ENCODE measurements at places on chromosomes 3 and 15.
A peak's percentile ranks its signal among the peaks of the same experiment; 100 is the strongest.

- no peak for DNase-seq
These were observed 18.5 kb upstream of the DPPA4 start for GRCh38 chr3:109355625-109356441.

GRCh38 chr15:82105451-82106215, 59.8 kb upstream of the MEX3B start:
- no peak for DNase-seq

DNA sequence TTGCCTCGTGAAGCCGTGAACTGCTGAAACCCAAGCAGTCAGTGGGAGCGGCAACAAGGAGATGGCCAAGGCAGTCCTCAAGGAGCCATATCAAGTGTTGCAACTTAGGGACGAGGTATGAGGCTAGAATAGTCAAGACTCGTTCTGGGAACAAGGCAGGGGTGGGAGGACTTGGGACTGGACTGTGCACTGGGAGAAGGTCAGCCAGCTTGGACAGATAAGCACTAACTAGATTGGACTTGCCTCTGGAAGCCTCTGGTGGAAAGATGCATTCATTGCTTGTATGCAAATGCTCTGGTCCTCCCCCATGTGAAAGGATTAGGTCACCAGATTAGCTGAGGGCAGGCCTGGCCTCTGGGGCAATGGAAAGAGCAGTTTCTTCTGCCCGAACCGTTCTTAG, 123.3 kb upstream of the CTNNB1 start:
- DNase-seq, result no peak

GRCh38 chr15:75061272-75061671, 37.9 kb downstream of the PPCDC start:
- no peak for DNase-seq

DNA sequence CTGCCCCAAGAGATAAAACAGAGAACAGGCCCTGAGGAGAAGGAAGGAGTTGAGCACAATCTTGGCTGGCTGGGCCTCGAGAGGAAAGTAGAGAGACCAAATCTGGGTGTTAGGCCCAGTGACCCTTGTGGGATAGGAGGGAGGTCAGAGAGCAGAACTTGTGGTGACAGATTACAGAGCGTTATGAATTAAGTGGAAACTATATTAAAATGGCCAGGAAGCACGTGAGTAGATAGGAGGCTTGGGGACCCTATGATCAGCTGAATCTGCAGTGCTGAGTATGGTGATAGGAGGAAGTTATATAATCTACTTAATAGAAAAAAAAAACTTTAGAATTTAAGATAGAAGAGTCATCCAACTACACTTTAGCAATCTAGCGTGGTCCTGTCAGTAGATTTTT, 30.0 kb downstream of the ST6GAL1 start:
- DNase-seq, result no peak

- no peak for DNase-seq
These were observed 27.5 kb upstream of the FAM81A start for GRCh38 chr15:59410391-59410896.

- no peak for DNase-seq
These were observed 62.3 kb downstream of the MTHFS start for GRCh38 chr15:79834495-79834894.

GRCh38 chr3:169954142-169954756, 12.4 kb upstream of the SEC62 start:
- no peak for DNase-seq

DNA sequence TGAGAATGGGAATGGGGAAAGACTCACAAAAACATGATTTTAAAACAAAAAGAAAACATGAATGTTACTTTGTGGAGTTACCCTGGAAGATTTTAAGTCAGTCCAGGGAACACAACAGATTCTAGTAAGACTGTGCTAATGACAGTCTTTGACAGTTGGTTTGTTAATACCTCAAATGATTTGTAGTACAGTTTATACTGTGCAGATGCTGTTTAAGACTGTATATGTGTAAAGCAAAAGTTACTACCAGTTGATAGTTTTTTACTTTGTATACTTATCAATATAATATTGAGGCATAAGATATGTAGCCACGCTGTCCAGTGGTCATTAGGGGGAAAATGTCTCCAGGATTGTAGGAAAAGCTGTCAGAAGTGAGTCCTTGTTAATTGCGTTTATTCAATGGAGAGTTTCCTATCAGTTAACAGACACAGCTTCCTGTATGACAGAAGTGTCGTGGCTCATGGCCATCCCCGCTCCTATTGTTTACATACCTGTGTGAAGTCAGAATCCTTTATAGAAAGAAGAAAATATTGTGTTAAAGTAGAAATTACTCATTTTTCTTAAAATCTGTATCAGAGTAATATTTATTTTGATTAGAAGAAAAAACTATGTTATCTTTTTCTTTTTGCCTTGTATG, 36.0 kb downstream of the NKIRAS1 start:
- no peak for DNase-seq

DNA sequence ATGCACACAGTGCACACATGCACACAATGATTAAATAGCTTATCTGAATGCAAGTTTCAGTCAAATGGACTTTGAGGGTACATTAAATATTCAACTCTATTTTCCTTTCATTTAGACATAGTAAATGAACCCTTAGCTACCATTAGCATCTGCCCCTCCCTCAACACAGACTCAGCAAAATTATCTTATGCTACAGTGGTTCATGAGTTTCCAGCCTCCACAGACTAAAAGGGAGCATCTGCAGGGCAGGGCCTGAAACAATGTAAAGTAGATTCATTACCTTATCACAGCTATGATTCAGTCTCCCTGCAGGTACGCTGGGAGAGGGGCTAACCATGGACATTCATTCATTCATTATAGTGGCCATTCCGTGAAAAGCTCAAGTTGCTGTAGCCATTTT, 329.1 kb downstream of the VGLL3 start:
- no peak for DNase-seq

DNA sequence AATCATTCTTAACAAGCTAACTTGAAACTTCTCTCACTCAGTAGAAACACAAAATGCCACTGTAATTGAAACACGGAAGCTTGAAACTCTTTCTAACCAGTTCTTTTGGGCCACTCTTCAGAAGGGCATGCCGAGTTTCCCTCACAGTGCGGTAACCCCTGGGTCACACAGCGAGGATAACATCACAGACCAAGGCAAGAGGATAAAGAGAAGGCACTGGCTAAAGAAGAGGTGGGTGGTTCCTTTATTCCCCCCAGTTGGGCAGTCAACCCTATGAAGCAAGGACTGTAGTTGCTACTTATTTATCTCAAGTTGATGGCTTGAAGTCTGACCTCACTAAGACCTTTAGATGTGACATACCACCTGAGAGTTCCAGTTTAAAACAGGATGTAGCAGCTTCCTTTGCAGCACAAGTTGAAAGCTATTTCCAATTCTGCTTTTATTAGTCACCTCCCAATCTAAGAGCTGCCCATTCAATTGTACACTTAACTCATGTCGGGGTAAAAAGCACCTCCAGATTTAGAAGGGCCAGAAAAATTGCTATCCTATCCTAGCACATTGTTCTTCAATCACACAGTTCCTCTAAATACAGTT, 272.4 kb downstream of the TIGIT start:
- no peak for DNase-seq

DNA sequence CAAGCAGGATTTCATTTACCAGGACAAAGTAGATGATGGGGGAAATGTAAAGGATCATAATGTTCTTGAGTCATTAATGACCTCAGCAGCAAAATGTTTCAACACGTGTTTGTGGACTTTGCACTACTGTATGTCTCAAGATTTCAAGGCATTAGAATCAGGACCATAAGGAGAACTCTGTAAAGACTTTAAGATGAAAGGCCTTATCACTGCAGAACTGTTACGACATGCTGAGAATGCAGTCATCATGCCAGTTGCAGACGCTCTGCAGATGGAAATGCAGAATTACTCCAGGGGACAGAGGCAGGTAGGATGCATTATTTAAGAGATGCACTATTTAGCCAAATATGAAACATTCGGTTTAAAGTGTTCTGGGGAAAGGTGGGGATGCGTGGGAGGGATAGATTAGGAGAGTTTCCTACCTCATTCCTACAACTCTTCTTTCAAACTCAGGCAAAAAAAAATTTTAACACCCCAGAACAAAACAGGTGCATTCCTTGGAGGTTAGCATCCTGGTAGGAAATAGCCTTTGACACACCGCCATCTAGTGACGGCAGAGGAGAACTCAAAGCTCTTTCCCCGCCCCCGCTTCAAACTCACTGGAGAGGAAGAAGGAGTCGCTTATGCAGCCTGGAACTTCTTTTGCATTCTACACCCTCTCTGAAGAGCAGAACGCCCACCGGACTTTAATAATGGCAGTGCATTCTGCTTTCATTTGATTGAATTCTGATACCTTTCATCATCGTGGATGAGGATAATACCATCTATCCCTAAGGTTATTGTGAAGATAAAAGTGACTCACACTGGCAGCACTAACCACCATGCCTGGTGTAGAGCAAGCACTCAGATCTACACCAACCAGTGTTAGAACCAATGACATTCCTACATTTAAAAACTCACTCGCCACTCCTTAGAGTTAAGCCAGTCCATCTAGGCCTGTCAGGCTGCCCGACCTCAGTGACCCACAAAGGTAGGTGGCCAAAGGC, 43.1 kb upstream of the TOPAZ1 start:
- DNase-seq, result peak; percentile 44

GRCh38 chr15:96554541-96554940, 224.0 kb downstream of the NR2F2 start:
- DNase-seq, result no peak

DNA sequence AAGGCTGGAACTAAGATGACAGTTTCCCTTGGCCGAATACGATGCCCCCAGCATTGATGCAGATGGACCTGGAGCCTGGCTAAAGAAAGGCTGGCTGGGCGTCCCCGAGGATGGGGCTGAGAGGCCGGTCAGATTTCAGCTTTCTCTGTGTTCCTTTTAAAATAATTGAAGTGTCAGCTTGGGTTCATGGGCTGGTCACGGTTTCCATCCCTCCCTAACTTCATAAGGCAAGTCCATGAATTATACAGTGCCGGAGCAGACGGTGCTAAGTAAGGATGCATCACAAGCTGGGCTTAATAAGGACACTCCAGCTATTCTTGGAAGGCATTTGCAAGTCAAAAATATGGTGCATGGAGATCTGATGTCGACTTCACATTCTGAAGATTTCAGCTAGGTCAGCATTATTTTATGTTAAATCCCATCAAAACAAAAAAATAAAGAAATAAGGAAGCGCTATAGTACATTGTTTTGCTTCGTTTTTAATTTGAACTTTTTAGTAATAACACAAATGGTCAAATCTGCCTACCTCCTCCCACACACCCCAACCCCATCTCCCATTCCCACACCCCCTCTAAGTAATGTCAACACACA, 220.8 kb downstream of the RPLP1 start:
- DNase-seq, result no peak

- no peak for DNase-seq
These were observed 197.6 kb downstream of the THSD4 start for GRCh38 chr15:71312731-71313460.

DNA sequence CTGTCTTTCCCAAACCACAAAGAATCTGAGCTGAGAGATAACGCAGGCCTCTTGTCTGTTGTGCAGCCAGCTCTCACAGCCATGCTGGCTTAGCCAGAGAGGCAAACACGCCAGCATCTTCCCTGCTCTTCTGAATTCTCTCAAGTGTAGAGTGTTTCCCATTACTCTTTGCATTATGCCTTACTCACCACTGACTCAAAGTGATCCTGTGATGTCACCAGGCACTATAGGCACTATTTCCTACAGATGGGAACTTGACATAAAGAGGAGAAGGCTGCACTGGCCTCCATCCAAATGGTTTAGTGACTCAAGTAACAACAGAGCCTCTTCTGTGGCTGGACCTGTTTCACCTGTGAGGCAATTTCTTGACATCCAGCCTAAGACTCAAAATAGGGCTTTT, 44.4 kb downstream of the PDZRN3 start:
- no peak for DNase-seq

DNA sequence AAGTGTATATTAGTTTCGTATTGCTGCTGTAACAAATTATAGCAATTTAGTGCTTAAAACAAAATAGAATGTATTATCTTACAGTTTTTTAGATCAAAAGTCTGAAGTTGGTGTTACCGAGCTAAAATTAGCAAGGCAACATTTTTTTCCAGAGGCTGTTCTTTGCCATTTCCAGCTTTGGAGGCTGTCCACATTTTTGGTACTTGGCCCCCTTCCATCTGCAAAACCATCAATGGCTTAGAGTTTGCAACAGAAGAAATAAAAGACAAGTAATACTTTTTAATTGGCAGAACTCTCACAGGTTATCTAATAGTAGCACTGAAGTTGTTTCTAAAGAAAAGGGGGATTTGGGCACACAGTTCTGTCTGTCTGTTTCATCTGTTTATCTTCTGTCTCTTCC, 1248.5 kb downstream of the ROBO1 start:
- DNase-seq, result no peak

GRCh38 chr3:135629701-135630408, 335.7 kb upstream of the PPP2R3A start:
- no peak for DNase-seq

- DNase-seq, result no peak
These were observed 529.0 kb upstream of the NECTIN3 start for GRCh38 chr3:110542552-110543150.

DNA sequence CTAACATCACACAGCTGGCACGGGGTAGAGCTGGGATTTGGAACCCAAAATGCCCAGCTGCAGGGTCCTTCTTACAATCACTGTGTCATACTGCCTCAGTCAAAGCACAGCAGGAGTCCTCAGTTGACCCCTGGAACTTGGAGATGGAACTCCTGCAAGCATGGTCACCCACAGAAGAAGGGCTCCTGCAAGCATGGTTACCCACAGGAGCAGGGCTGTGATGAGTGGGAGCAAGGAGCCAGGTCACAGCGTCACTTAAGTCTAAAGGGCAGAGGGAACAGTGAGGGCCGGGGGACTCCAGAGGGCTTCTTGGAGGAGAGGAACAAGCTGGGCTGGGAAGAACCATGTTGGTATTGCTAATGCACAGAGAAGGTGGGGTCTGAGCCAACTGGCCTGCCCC, 24.9 kb downstream of the CCDC33 start:
- no peak for DNase-seq

DNA sequence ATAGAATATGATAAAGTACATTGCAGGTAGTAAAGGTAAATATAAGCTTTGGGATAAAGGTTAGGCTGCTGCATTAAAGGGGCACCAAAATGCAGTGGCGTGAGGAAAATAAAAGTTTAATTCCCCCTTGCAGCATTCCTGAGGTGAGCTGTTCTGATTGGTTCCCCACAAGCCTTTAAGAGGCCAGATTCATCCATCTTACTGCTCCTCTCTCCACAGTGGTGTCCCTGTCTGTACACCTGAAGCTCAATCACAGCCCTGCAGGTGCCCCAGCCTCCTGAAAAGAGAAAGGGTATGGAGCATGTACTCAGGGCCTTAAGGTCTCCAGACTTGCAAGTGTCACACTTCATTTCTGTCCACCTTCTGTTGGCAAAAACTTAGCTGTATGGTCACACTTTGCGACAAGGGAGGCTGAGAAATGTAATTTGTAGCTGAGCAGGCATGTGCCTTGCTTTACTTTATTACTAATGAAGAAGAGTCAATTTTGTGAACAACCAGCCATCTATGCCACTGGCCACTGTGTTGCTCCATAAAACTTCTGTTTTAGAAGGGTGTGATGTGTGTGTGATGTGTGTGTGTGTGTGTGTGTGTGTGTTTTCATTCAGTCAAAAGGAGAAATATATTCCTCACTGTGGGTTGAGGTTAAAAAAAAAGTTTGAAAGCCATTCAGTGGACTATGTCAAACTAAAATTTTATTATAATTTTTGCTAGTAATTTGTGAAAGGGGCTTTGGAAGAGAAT, 12.8 kb downstream of the LACTB start:
- DNase-seq, result no peak

Measured in stimulated activated CD8-positive, alpha-beta memory T cell treated with anti-CD3 and anti-CD28 coated beads, Interleukin-7, amount 100 ng/mL, for 1 hour (primary cell).